T-helper 2 cell treated with Interferon-gamma antibody and Interleukin-4, amounts not matched to agents 5 μg/mL and 100 μg/mL, for 36 hours (primary cell): ENCODE measurements at places on chromosomes 3 and 15.
A peak's percentile ranks its signal among the peaks of the same experiment; 100 is the strongest.

DNA sequence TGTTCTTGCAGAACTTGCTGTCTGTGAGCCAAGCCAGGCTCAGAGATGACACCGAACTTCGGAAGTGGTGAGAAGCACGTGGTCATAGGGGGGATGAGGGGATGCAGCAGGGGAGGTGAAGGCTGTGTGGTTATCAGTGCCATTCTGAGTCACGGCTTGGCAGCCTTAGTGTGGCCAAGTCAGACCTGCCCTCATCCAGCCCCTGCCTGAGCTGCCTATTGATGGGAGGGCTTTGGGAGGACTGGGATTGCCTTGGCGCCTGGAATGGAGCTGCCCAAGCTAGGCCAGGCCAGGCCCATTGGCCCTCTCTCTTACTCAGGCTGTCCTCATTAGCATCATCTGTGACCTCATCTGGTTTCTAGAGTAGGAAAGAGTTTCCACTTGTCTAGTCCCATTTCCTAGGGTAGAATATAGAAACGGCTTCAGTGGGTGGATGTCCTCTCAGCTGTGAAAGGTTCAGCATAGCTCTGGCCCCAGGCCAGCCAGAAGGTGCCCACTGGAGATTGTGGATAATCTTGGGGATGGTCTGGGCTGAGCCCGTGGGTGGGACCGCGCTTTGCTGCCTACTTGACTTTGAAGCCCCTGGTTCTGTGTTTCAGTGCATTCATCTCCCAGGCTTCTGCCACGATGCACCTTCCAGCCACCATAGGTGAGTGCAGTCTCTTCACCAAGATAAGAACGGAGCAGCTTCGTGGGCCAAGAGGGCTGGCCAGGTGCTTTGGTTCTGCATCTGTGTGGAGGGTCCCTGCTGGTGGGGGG, 7.2 kb downstream of the FAH start:
- H3K4me1 ChIP-seq: peaks cover 27% of the 10 kb centered on the region
- H3K27me3 ChIP-seq: no peaks in the 10 kb centered on the region
- H3K36me3 ChIP-seq: peaks cover 53% of the 10 kb centered on the region
- DNase-seq: no peak

DNA sequence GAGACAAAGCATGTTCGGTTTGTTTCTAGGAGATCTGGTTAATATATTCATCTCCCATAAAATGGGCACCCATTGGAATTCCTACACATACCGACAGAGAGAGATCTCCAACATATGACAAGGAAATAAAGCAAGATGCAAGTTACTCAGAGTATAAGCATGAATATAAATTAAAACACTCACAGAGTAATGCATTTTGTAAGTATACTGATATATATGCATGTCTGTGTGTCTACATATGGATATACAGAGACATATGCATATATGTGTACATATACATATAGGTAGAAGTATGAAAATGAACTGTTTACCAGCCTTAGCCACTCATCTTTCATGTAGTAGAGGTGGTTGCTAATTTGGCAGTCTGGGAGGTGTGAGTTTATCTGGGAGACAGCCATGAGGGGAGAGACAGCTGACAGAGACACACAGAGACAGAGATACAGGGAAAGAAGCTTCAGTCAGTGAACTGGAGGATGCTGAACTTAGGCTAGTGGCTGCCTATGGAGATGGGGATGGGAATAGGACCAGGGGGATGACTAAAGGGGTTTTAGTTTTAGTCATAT, 134.5 kb downstream of the NTRK3 start:
- H3K4me1 ChIP-seq: peaks cover 1% of the 10 kb centered on the region
- H3K4me3 ChIP-seq: no peak overlapping the region
- peaks cover 2% of the 10 kb centered on the region for H3K27me3 ChIP-seq
- no peaks in the 10 kb centered on the region for H3K36me3 ChIP-seq

- H3K4me3 ChIP-seq: no peak overlapping the region
- H3K4me1 ChIP-seq: no peaks in the 10 kb centered on the region
- no peak overlapping the region for H3K27ac ChIP-seq
- no peak for DNase-seq
- no peaks in the 10 kb centered on the region for H3K27me3 ChIP-seq
Observed at GRCh38 chr3:182000447-182000846, 288.7 kb downstream of the SOX2 start.

DNA sequence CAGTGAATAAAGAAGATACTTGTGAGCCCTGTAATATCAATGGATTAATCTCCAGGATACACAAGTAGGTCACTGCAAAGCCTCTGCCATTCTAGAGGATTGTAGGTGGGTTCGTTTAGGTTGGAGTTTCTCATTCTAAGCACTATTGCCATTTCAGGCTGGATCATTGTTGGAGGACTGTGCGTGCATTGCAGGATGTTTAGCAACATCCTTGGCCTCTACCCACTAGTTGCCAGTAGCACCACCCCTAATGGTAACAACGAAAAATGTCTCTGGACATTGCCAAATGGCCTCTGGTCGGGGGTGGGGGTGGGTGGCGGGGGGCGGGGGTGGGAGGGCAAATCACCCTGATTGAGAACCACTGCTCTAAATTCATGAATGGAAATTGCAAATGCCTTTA, 4.9 kb upstream of the IFT57 start:
- peaks cover 14% of the 10 kb centered on the region for H3K4me1 ChIP-seq
- DNase-seq: no peak
- H3K36me3 ChIP-seq: no peaks in the 10 kb centered on the region

- H3K27ac ChIP-seq: no peak overlapping the region
- H3K36me3 ChIP-seq: no peaks in the 10 kb centered on the region
- no peak for DNase-seq
- H3K27me3 ChIP-seq: peaks cover 13% of the 10 kb centered on the region
- peaks cover 3% of the 10 kb centered on the region for H3K4me1 ChIP-seq
Observed at GRCh38 chr3:126676919-126677705, 22.2 kb upstream of the TXNRD3 start.

- H3K27ac ChIP-seq: no peak overlapping the region
- DNase-seq: no peak
- H3K4me3 ChIP-seq: no peak overlapping the region
- no peaks in the 10 kb centered on the region for H3K27me3 ChIP-seq
- H3K4me1 ChIP-seq: no peaks in the 10 kb centered on the region
Observed at GRCh38 chr15:37246065-37246464, 145.7 kb upstream of the MEIS2 start.

- peaks cover 1% of the 10 kb centered on the region for H3K36me3 ChIP-seq
- H3K27ac ChIP-seq: no peak overlapping the region
- H3K27me3 ChIP-seq: no peaks in the 10 kb centered on the region
- H3K4me3 ChIP-seq: no peak overlapping the region
- peaks cover 13% of the 10 kb centered on the region for H3K4me1 ChIP-seq
Observed at GRCh38 chr3:48013288-48013980, 2.8 kb downstream of the MAP4 start.

GRCh38 chr3:42694366-42694765, 8.2 kb downstream of the HHATL start:
- no peaks in the 10 kb centered on the region for H3K36me3 ChIP-seq
- no peak overlapping the region for H3K27ac ChIP-seq
- peaks cover 2% of the 10 kb centered on the region for H3K4me1 ChIP-seq
- no peaks in the 10 kb centered on the region for H3K27me3 ChIP-seq

GRCh38 chr3:45665101-45665572, 24.1 kb upstream of the SACM1L start:
- H3K4me3 ChIP-seq: peak overlapping the region; percentile 95
- peaks cover 46% of the 10 kb centered on the region for H3K4me1 ChIP-seq
- peak; percentile 51 for DNase-seq

DNA sequence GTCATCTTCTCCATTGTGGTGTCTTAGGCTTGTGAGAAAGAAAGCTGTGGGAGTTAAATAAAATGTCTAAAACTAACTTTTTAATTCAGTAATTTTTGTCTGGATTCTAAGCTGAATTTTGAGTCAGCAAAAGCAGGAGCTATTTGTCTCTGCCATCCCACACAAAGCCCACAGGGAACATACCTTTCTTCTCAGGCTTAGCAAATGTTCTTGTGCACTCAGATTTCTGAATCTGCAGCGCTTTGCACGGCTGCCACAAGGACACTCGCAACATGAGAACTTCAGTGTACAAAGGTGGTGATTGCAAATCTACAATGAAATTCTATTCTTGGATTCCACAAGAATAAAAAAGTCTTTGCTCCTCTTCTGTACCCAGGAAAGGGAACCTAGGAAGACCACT, 88.2 kb upstream of the RNF7 start:
- H3K36me3 ChIP-seq: no peaks in the 10 kb centered on the region
- no peak overlapping the region for H3K27ac ChIP-seq
- H3K4me1 ChIP-seq: peaks cover under 1% of the 10 kb centered on the region
- peaks cover 16% of the 10 kb centered on the region for H3K27me3 ChIP-seq
- no peak overlapping the region for H3K4me3 ChIP-seq

DNA sequence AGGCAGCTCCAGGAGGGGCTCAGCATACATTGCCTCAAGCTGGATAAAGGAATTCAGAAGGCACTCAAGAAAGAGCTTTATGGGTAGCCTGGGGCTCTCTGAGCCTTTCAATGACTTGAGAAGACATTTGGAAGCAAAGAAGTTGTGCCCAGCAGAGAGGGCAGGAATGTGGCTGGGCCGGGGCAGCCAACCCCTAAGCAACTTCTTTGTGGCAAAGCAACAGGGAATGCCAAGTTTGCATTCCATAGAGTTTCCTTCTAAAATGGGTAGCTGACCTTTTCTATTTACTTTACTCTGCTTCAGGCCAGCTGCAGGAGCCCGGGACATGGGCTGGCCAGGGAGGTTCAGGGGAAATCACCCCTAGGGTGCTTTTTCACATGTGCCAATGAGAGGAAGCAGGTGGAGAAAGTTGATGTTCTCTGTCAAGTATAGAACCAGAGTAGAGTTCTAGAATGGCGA, 45.6 kb downstream of the CCDC12 start:
- peaks cover 46% of the 10 kb centered on the region for H3K36me3 ChIP-seq
- DNase-seq: no peak
- H3K4me1 ChIP-seq: peaks cover 57% of the 10 kb centered on the region

DNA sequence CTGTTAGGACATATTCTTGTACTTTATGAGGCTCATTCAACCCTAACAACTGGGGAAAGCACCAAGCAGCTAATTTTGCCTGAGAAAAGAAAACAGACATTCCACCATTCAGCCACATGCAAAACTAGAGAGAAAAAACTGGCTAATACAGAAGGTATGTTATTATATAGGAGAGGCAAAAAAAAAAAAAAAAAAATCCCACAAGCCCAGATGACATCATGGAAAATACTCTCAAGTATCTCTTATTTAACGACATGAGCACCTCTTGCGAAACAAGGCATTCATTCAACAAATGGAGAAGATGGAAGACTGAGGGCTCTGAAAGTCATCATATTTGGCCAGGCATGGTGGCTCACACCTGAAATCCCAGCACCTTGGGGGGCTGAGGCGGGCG, 61.5 kb downstream of the PRICKLE2 start:
- H3K4me1 ChIP-seq: no peaks in the 10 kb centered on the region
- H3K27ac ChIP-seq: no peak overlapping the region
- H3K27me3 ChIP-seq: peaks cover 10% of the 10 kb centered on the region
- no peak overlapping the region for H3K4me3 ChIP-seq

GRCh38 chr15:79170256-79170664, 79.7 kb upstream of the RASGRF1 start:
- no peaks in the 10 kb centered on the region for H3K36me3 ChIP-seq
- no peak overlapping the region for H3K4me3 ChIP-seq
- H3K27me3 ChIP-seq: peaks cover 7% of the 10 kb centered on the region

GRCh38 chr3:126528800-126529541, 5.0 kb downstream of the CHST13 start:
- H3K4me1 ChIP-seq: no peaks in the 10 kb centered on the region
- peaks cover 14% of the 10 kb centered on the region for H3K27me3 ChIP-seq
- no peak overlapping the region for H3K27ac ChIP-seq
- DNase-seq: no peak
- no peak overlapping the region for H3K4me3 ChIP-seq
- no peaks in the 10 kb centered on the region for H3K36me3 ChIP-seq

- no peaks in the 10 kb centered on the region for H3K36me3 ChIP-seq
- H3K27me3 ChIP-seq: peaks cover 5% of the 10 kb centered on the region
- H3K27ac ChIP-seq: no peak overlapping the region
- DNase-seq: no peak
- H3K4me1 ChIP-seq: no peaks in the 10 kb centered on the region
Observed at GRCh38 chr15:92449476-92449875, 55.8 kb downstream of the ST8SIA2 start.

GRCh38 chr15:69163141-69163669, 2.8 kb downstream of the GLCE start:
- peaks cover 13% of the 10 kb centered on the region for H3K4me1 ChIP-seq
- no peak overlapping the region for H3K4me3 ChIP-seq
- DNase-seq: no peak
- H3K36me3 ChIP-seq: no peaks in the 10 kb centered on the region

DNA sequence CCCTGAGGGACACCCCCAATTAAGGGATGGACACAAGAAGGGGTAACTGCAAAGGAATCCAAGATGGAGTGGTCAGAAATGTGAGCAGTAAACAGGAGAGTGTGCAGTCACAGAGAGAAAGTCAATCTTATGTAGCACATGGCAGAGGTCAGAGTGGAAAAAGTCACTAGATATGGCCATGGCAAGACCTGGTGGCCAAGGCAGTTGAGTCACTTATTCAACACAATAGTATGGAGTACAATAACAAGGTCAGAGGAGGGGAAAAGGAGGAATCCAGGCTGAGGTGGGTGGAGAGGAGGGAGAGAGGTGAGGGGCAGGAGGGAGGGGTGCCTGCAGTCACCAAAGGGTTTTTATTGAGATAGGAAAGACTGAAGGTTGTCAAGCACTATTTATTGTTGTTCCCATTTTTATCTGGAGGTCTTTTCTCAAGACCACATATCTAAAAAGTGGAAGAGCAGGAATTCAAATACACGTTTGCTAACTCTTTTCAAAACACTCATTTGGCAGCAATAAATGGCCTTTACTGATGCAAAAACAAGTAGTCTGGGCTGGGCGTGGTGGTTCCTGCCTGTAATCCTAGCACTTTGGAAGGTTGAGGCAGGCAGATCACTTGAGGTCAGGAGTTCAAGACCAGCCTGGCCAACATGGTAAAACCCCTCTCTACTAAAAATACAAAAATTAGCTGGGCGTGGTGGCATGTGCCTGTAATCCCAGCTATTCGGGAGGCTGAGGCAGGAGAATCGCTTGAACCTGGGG, 53.3 kb upstream of the ARHGEF3 start:
- peaks cover 48% of the 10 kb centered on the region for H3K4me1 ChIP-seq
- no peak overlapping the region for H3K4me3 ChIP-seq
- no peaks in the 10 kb centered on the region for H3K27me3 ChIP-seq
- DNase-seq: no peak

DNA sequence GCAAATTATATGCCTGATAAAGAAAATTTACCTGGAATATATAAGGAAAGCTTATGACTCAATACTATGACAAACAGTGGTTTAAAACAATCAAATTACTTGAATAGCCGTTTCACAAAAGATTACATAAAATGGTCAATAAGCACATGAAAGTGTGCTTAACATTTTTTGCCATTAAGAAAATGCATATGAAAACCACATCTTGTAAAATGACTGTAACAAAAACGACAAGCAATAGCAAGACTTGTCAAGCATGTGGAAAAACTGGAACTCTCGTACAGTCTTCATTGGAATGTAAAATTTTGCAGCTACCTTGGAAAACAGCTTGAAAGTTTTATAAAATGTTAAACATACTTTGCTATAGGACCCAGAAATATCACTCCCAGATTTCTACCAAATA, 1110.3 kb downstream of the NAALADL2 start:
- no peak overlapping the region for H3K4me3 ChIP-seq
- H3K4me1 ChIP-seq: no peaks in the 10 kb centered on the region
- DNase-seq: no peak
- no peaks in the 10 kb centered on the region for H3K27me3 ChIP-seq
- H3K27ac ChIP-seq: no peak overlapping the region
